Suppressor macrophage (primary cell): ENCODE measurements at places on chromosomes 7 and 10.

DNA sequence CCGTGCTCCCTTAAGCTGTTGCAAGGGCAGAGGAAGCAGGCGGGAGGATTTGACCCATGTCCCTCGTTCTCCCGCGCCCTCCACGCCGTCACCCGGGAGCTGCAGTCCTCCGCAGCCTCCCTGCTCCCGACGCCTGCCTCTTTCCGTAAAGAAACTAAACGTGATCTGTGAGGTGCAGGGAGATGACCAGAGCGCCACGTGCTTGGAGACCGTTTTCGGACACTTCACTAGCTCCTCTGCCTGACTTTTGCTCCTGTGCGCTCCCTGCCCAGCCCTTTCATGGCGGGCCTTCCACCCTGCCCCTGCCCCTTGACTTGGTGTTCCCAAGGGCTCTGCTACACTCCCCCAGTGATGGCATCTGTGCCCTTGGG is 171.2 kb downstream of the LSM5 start:
- DNase-seq, result no peak

- no peak for DNase-seq
These were observed 14.9 kb downstream of the ADCY1 start for GRCh38 chr7:45589061-45589460.

- no peak for DNase-seq
These were observed 90.3 kb downstream of the FRMPD2 start for GRCh38 chr10:48184224-48184623.

- DNase-seq, result peak; percentile 71
These were observed 33.4 kb upstream of the PPP3CB start for GRCh38 chr10:73529089-73529832.

DNA sequence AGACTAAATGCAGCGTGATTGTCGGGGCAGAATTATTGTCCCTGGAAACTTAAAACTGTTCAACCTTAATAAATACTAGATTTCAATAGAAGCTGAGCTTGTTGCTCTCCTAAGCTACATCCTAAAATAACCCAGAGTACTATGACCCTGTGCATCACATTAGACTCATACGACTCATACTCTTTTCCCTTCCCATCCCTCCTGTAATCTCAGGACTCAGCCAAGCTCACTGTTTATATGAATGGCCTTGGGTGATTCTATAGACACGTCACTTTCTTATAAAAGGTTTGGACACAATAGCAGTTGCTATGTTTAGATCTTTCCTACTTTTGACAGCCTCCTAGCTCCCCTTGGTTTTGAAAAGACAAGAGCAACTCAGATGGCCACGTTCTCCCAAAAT is 17.2 kb downstream of the TCF7L2 start:
- DNase-seq, result no peak
